ENCODE measurements at places on chromosomes 3 and 15.
A peak's percentile ranks its signal among the peaks of the same experiment; 100 is the strongest.

GRCh38 chr3:127953091-127954035 is 38.3 kb downstream of the KBTBD12 start:
- DNase-seq = no peak

DNA sequence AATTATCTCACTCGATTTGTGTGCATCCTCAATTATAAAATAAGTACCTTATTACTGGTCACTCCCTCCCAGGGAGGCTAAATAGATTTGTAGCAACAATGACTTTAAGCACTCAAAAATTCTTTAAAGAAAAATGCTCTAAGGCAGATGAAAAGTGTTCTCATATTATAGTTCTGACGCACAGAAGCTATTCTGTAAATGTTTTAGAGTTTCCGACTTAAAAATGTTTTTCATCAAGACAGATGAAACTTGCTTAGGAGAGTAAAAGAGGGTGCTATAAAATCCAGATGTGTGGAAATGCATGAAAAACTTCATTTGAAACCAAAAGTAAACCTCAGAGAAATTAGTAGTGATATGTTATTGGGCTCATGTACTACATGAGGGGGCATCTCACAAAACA is 398.4 kb upstream of the KCNMB2 start:
- no peak for DNase-seq

DNA sequence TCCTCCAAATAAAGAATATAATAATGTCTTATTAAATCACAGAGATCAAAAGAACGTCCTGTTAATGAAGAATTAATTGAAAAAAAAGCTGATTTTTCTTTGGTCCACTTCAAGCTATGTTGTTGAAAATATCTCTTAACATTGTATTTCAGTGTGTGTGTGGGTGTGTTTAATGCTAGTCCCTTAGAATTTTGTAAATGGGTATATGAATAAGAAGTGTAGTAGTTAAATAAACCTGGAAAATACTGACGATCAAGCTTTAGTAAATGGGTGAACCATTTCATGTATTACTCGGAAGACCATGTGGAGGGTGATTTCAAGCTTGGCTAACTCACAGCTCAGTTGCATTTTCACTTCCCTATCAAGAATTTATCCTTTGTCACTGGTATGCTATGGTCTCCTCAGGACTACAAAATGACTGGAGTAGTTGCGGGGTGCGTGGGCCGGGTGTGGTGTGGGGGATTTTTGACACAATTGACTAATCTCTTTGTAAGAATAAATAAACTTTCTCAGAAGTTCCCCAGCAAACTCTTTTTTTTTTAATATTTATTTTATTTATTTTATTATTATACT is 586.4 kb downstream of the GRM7 start:
- no peak for DNase-seq

- DNase-seq = no peak
Observed at GRCh38 chr15:79003301-79003700, 58.5 kb upstream of the CTSH start.

DNA sequence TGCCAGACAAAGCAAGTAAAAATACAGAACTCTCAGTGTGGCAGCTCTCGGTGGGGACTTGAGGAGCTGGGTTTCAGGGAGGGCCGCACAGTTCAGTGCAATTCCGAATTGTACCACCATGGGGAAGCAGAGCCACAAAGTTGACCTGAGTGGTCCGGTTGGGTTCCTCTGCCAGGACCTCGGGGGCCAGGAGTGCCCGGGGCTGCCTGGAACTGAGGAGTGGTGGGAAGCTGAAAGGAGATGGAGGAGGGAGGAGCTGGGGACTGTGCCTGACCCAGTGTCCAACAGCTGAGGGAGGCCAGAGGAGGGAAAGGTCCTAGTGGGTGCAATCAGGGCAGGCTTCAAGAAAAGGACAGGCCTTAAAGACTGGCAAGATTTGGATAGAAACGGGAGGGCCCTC is 32.2 kb upstream of the TRH start:
- DNase-seq = peak; percentile 10

- no peak for DNase-seq
Observed at GRCh38 chr15:70060214-70060992, 37.3 kb downstream of the TLE3 start.

DNA sequence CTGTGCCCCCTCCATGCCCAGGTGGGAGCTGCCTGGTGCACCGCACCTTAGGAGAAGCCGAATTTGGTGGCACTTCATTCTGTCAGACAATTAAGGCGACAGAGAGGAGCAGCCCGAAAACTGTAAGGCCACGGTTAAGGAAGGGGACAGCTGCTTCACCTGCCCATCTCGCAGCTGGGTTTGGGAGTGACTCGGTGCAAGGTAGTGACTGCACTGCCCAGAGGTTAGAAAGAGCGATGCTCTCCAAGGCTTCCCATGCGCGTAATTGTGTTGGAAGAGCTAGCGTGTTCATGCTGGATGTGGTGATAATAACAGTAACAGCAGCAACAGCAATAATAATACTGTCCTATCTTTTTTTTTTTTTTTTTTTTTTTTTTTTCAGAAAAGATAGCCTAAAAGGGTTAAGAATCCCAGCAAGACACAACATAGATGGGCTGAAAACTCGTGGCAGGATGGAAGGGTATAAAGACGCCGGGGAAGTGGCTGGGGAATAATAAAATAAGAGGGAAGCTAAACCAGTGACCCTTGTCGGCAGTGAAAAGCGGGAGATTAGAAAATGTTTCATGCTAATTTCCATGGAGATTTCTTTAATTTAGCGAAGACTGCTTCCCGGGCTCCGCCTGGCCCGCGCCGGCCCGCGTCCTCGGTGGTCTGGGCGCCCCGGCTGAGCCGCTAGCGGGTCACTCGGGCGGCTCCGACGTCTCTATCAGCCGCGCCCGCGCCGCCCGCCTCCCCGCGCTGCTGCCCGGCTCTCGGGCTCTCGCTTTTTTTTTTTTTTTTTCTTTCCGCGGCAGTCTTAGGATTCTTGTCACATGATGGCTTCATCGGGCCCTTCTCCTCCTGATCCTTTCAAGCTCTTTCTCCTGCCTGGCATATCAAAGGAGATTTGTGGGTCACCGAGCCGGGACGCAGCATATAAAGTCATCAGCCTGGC is 617.1 kb downstream of the NR2F2 start:
- DNase-seq = no peak

DNA sequence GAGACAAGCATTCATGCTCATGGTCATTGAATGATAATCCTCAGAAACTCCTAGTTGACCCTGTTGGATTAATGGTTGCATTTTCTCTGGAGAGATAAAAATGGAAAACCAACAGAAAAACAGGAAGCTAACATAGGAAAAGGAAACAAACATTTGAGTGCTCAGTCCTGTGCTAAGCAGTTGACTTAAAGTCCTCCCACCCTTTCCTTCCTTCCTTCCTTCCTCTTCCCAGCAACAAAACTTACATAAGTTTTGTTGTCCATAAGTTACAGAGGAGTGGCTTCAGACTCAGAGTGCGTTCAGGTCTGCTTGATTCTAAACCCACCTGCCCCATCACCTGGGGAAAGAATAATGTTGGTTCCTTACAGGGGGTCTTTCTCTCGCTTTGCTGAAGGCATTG is 163.8 kb upstream of the RGMA start:
- no peak for DNase-seq

DNA sequence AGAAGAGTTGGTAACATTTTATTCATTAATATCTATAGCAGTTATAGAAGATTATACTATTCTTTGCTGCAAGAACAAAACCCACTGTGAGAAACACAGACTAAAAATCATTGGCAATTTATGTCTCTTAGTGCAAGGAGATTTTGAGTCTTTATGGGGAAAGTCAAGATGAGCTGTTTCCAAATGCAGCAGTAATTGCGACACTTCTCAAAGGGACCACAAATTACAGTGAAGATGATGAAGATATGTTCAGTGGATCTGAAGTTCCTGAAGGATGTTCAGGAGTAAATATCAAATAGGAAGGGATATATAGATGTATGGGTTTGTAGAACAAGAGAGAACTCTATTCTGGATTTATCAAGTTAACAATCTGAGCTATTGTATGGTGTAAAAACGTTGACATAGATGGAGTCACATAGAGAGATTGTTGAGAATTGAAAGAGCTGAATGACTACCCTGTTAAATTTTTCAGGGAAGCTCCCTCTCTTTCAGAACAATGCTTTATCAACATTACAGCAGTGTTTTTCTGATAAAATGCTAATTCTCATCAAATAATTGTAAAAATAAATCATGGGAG is 71.8 kb downstream of the DTWD1 start:
- DNase-seq = no peak

- no peak for DNase-seq
Observed at GRCh38 chr3:129211345-129211744, 27.6 kb upstream of the CNBP start.

DNA sequence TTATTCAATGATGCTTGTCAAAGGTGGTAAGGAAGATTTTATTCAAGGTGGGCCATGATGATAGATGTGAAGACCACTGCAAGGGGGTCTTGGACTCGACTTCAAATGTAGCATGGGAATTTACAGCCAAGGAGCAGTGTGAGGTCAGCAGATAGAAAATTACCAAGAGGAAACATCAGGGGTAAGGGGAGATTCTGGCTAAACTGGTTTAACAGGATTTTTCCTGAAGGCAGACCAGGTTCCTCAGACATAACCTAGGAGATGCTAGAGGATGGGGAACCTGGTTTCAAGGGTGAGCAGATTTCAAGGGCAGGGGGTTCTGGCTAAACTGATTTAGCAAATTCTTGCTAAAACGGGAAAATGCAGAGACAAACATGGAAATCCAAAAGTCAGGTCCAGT is 464.9 kb downstream of the TAFA4 start:
- no peak for DNase-seq
